Activated CD4-positive, alpha-beta T cell treated with anti-CD3 and anti-CD28 coated beads, Interleukin-2, amount 50 U/mL, for 48 hours (primary cell): ENCODE measurements at places on chromosomes 2 and 18.

GRCh38 chr2:240786355-240786841 lies 33.6 kb downstream of the KIF1A start:
- no peak for DNase-seq

- no peak for DNase-seq
Measured at GRCh38 chr2:673615-674320, 3.4 kb downstream of the TMEM18 start.

DNA sequence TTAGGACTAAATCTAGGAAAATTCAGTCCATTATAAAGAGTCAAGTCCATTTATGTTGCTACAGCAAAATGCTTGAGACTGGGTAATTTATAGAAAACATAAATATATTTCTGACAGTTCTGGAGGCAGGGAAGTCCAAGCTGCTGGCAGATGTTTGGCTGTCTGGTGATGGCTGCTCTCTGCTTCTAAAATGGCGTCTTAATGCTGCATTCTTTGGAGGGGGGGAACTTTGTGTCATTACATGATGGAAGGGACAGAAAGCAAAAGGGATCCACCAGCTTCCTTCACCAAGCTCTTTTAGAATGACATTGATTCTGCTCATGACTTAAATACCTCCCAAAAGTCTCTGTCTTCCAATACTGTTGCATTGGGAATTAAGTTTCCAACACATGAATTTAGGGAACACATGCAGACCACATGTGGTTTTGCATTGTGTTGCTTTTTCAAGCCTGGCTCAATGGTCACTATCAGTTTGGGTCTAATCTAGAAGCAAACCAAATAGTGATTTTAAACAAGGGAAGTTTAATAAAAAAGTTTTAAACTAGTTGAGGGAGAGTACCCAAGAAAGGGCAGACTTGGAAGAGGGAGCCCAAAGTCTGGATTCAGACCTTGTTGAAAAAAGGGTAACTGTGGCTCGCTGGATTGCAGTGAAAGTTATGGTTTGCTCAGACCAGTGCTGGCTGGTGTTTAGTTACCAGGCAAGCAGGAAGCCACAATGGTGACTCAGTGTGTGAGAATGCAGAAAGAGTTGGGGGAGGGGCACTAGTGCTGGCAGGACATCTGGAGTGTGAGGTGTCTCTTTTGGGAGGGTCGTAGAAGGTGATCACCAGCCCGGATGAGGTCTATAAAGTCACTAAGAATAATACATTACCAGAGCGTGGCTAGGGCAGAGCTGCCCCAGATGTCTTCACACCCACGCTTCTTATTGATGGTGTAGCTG lies 30.8 kb downstream of the C18orf54 start:
- DNase-seq = peak; percentile 12

GRCh38 chr2:226118471-226119429 lies 680.9 kb downstream of the IRS1 start:
- no peak for DNase-seq

DNA sequence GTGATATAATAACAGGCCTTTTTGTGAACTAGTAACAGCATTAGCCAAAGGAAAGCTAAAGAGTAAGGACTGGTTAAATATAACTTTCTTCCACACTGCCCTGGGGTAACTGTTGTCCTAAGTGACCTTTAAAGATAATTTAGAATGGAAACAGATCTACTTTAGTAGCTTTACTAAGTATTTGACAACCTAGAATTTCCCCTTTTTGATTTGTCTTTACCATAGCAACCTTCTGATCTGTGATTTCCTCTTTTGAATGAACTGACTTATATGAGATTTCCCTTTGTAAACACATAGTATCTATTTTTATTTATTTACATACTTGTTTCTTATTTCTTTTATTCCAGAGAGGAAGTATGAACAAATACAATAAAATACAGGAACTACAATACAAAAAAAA lies 10.5 kb upstream of the KLF7 start:
- DNase-seq = no peak

GRCh38 chr2:135638825-135639224 lies 102.8 kb upstream of the UBXN4 start:
- no peak for DNase-seq

- no peak for DNase-seq
Measured at GRCh38 chr18:54173980-54174630, 50.4 kb downstream of the MBD2 start.

GRCh38 chr18:55246278-55246677 lies 287.0 kb upstream of the CCDC68 start:
- DNase-seq = no peak

GRCh38 chr2:159090514-159091201 lies 122.2 kb downstream of the TANC1 start:
- no peak for DNase-seq

- no peak for DNase-seq
Measured at GRCh38 chr18:49214706-49215105, 245.7 kb downstream of the DYM start.

- no peak for DNase-seq
Measured at GRCh38 chr2:118442996-118443553, 354.8 kb downstream of the INSIG2 start.

GRCh38 chr2:7971248-7971647 lies 710.6 kb upstream of the ID2 start:
- no peak for DNase-seq

- no peak for DNase-seq
Measured at GRCh38 chr2:201176081-201176481, 6.9 kb upstream of the CASP10 start.

DNA sequence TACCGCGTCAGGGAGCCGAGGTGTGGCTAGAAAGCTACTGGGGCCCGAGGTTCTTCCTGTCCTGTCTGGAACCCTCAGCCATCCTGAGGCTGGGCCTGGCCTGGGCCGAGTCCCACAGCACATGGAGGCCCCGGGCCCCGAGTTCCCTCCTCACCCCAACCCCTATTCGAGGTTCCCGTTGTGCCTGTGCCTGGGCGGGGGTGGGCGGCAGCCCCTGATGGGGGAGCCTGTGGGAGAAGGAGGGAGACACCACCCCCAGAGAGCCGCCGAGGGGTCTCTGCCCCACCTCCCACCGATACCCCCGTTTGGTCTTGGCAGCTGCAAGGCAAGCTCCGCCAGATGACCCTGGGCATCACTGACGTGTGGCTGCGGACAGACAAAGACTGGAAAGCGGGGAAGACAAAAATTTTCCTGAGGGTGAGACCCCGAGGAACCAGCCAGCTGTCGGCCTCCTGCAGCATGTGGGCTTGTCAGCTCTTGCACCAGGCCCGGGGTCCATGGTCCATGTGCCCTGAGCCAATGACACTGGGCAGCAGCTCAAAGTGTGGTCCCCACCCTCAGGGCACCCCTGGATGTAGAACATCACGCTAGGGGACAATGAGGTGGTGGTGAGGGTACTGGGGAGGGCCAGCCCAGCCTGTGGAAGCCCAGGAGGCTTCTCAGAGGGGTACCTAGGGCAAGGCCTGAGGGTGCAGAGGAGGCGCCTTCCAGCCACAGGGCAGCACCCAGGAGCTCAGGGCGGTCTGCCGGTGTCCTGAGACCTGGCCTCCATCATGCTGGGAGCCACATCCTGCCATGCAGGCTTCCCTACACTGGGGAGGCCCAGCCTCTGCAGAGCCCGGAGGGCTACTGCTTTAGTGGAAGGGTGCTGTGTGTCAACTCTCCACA lies 52.5 kb upstream of the GPR17 start:
- no peak for DNase-seq

- DNase-seq = no peak
Measured at GRCh38 chr18:62979176-62979575, 263.8 kb downstream of the PHLPP1 start.

- DNase-seq = no peak
Measured at GRCh38 chr18:36464126-36464651, 166.7 kb downstream of the FHOD3 start.

GRCh38 chr2:54208364-54209240 lies 47.4 kb downstream of the TSPYL6 start:
- no peak for DNase-seq

GRCh38 chr2:161044095-161044865 lies 115.9 kb upstream of the TANK start:
- DNase-seq = no peak

- no peak for DNase-seq
Measured at GRCh38 chr2:207265869-207266268, 100.1 kb upstream of the KLF7 start.

- DNase-seq = no peak
Measured at GRCh38 chr2:67304300-67304890, 92.7 kb upstream of the ETAA1 start.

DNA sequence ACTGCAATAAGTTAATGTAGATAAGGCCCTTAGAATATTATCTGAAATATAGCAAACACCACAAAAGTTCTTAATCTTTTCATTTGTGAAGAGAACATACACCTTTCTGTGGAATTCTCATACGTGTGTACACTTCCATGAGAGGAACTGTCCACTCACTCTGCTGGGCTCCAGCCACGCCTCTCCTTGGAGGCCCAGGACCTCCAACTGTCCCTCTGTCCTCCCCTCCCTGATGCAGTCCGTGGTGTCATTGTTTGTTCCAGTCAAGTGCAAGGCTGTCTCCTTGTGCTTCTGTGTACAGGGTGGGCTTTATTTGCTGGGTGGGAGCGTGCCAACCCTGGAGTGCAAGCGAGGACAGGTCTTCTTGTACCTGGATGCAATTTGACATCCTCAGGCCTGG lies 8.7 kb downstream of the RAB12 start:
- no peak for DNase-seq

DNA sequence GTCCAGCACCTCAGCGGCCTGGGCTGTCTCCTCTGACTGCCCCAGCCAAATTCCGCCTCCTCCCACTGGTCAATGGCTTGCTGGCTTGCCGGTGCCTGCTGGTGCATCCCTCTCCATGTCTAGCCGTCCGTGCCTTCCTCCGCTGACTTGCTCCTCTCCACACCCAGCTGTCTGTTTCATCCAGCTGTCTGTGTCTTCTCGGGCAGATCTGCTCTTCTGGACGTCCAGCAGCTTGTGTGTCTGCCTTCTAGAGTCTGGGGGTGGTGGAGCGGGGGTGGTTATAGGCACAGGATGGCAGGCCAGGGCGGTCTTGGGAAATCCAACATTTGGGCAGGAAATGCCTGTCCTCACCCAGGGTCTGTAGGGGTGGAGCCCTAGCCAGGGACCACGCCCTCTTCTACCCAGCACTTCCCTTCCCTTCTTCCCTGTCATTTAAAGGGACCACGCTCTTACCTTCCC lies 369.2 kb downstream of the GALNT13 start:
- no peak for DNase-seq

DNA sequence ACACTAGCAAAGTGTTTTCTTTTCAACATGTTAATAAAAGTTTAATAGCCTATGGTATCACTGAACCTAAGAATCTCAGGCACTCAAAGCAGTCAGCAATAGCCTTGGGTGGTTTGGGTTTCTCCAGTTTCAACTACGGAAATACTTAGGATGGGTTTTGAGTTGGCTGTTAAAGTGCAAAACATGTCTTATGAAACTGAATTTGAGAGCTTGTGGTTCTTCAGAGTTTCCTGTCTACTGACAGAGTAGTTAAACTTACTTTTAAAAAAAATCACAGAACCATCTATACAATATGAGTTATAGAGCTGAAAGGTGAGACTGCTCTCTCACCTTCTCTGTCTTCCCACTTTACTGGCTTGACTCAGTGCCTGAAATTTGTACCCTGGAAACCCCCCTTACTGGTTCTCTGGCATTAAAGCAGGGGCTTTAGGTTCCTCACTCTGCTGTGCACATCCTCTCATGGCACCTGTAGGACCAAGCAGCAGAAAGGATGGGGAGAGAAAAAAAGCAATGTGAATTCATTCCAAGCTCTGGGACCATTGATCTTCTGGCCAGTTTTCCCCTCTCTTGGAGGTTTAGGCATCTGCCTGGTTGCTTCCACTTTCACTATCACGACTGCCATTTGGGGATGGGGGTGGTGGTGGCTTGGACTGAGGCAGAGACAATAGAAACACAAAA lies 18.1 kb downstream of the CCDC141 start:
- peak; percentile 34 for DNase-seq

DNA sequence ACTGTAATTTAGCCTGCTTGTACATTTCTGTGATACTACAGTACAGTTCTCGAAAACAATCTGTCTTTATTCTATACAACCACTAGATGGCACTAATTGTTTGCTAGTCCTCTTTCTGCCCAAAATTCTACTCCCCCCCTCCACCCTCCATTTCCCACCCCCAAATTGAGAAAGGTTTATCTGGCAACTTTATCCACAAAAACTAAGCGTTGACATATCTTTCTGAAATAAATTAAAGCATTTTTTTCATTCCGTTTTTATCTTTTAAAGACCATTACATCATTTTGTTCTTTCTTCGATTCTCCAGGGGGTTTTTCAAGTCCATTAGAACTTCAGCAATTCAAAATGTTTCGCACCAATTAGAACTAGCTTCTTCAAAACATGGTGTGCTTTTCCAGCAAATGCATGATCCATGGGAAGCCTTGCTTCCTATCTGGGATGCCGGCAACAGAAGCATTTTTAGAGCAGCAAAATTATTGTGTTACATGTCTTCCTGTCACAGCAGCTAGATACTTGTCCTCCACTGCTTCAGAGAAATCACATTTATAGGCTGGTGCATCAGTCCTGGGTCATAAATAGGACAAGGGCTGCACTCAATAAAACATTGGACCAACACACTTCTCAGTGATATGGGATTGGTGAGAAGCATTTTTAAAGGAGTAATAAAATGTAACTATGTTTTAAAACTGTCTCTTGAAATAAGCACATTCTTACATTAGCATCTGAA lies 241.3 kb downstream of the PAX3 start:
- no peak for DNase-seq
